Right kidney (tissue), 9 donors: ENCODE measurements at places on chromosomes 12 and 14.

GRCh38 chr14:101019990-101020710 is 116.6 kb upstream of the RTL1 start:
- no peak for DNase-seq

GRCh38 chr12:48988030-48988649 is 10.0 kb downstream of the WNT1 start:
- peak; percentile 47 for DNase-seq

- no peak for DNase-seq
Observed at GRCh38 chr12:92890601-92891106, 38.4 kb downstream of the EEA1 start.

DNA sequence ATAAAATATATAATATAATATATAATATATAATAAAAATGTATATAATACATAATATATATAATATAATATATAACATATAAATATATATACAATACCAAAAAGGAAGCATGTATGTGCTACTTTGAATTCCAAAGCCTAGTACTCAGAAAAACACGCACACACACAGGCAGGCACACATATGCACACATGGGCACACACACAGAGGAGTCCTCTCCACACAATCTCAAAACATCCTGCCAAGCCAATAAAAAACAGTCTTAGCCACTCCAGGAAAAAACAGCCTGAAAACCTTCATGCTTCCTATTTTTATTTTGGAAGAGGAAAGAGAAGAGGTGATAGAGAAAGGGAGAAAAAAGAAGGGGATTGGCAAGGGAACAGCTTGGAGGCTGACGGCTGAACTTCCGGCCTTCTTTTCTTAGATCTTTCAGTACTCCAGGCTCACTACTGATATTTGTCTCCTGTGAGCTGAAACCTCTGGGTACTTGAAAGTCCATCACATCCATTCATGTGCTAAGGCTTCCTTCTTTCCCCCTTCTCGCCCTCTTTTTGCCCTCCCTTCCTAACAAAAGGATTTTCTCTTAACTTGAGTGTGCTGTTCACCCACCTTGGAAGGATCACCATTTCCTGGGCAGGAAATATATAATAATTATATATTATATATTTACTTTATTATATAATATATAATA is 394.2 kb downstream of the NUAK1 start:
- DNase-seq = no peak

GRCh38 chr14:30223385-30223785 is 295.7 kb upstream of the PRKD1 start:
- DNase-seq = no peak

- DNase-seq = no peak
Observed at GRCh38 chr14:88323086-88323522, at the start of gene KCNK10. Gene KCNK10 (minus strand): TSS chr14:88323269. CDS start chr14:88322798, 471 bp downstream.

GRCh38 chr12:26727482-26728204 is 105.4 kb downstream of the ITPR2 start:
- DNase-seq = no peak

DNA sequence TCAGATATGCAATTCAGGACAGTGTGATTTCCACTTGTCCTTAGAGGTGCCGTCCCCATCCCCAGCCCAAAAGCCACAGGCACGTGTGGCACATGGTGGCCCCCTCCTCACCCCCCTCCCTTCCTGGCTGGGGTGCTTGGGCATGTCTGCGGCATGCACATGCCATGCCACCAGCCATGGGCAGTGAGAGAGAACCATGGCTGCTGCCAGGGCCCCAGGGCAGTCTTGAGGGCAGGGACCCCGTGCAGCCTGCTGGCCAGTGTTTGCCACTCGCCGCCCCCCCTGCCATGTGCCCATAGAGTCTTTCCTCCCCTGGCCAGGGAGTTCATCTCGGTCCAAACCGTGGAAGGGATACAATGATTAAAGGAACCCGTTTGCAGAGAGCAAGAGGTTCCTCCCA is 41.5 kb downstream of the TNFAIP2 start:
- DNase-seq = no peak

DNA sequence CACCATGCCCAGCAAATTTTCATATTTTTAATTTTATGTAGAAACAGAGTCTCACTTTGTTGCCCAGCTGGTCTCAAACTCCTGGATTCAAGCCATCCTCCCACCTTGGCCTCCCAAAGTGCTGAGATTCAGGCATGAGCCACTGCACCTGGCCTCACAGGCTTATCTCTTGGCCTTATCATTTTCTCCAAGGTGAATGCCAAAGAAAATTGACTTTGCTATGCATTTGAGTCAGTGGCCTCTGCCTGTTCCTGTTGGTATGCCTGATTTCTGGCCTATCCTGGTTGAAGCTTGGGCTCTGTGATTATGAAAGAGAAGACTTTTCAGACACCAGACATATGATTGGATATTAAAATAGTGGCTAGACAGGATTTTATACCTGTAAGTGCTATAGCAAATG is 34.2 kb downstream of the MANSC1 start:
- no peak for DNase-seq

- DNase-seq = no peak
Observed at GRCh38 chr14:47269756-47270492, 405.5 kb downstream of the MDGA2 start.

DNA sequence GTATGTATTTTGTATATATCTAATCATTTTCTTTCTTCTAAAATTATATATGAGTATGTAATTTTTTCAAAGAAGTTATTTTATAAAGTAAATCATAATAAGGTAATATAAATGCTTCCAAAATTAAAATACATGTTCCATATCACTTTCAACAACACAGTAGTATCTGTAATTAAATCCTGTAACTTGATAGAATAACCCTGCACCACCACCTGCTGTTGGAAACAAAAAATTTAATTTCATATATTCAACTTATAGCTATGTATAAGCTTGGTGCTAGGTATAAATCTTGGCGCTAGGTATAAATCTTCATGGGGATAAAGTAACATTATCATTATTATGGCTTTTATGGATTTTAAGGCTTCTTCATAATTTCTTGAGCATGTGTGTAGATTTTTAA is 149.7 kb upstream of the DCN start:
- no peak for DNase-seq

- no peak for DNase-seq
Observed at GRCh38 chr12:54765652-54766051, 88.7 kb upstream of the MUCL1 start.

- DNase-seq = no peak
Observed at GRCh38 chr12:7141351-7142005, 11.3 kb downstream of the CLSTN3 start.

- DNase-seq = no peak
Observed at GRCh38 chr14:103398427-103399195, 13.4 kb downstream of the MARK3 start.

GRCh38 chr14:23558346-23559009 is 2.4 kb downstream of the THTPA start:
- DNase-seq = no peak

DNA sequence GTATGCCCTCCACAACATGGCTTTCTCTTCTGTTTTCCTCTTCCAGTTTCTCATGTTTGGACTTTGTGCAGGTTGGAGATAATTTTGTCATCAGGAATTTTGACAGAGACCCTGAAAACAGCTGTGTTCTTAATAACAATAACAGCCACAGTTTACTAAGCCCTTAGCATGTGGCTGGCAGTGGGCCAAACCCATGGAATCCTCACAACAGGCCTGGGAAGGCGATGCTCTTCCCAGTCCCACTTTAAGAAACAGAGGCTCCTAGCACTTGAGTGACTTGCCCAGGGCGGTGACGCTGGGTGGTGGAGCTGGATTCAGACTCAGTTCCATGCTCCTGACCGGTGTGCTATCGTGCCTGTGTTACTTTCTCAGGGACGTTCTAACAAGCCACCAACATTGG is 20.1 kb upstream of the PLEKHG3 start:
- DNase-seq = peak; percentile 39

- no peak for DNase-seq
Observed at GRCh38 chr12:15527201-15528080, 205.1 kb downstream of the PTPRO start.

DNA sequence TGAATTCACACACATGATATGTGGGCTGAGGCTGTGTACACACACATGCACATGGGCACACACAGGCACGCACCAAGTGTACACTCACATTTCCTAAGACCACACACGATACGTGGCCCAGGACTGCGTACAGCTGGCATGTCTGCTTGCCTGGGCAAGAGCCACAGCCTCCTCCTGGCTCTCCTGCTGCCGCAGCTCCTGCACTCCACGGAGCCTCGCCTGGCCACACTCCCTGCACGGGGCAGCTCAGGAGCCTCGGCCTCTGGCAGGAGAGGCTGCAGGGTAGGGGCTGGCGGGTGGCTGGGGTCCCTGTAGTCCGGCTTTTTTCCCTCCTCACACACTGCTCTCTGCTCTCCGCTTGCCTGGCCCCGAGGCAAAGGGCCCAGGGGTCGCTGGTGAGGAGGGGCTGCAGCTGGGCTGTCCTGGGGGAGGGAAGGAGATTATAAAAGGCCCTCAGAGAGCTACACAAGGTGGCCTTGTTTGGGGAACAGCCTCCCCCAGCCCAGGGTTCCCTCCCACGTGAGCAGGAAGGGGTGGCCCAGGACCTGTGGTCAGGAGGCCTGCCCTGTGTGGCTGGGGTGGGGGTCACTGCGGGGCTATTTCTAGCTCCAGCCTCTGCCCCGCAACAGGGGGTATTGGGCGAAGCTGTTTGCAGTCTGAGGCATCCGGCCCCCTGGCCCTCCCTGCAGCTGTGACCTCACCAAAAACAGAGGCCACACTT is 89.0 kb upstream of the SFSWAP start:
- DNase-seq = no peak

DNA sequence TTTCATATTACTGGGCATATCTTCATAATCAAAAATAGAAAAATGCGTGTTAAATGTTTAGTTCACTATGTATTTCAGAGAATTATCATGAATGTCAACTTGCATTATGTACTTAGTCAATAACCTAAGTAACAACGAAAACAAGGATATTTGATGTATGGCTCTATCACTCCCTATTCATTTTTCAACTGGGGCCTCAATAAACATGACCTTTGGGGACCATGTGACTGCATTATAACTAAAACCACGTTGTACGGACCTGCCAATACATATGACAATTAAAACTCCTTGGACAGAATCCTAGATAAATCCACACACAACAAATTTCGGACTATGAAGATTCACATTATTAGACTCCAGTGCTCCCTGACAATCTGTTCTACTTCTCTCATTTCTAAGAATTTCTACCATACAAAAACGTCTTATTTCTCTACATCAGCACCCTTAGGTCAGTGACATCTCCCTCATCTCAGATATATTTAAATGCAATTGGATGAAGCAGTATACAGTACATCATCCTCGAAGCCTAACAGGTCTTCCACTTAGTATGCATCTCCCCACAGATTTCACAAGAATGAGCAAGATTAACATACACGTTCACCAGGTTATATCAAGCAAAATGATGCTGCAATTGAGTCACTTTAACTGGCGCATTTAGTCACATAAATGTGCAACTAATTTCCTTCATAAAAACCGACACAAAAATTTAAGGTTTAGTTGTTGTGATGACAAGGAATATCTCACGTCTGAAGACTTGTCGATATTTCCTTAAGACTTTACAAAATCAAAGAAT is 1.5 kb downstream of the UBE2N start:
- DNase-seq = no peak
